Activated CD4-positive, alpha-beta memory T cell treated with anti-CD3 and anti-CD28 coated beads for 36 hours (primary cell): ENCODE measurements at places on chromosomes 11 and 22. TPM values are rescaled to one million over a fixed set of nuclear protein-coding genes. Genes with fewer than 3 reads are reported as not detected.
A peak's percentile ranks its signal among the peaks of the same experiment; 100 is the strongest.

C11orf91 gene
- total RNA-seq = not detected

OR10A5 gene
- total RNA-seq = not detected

DNA sequence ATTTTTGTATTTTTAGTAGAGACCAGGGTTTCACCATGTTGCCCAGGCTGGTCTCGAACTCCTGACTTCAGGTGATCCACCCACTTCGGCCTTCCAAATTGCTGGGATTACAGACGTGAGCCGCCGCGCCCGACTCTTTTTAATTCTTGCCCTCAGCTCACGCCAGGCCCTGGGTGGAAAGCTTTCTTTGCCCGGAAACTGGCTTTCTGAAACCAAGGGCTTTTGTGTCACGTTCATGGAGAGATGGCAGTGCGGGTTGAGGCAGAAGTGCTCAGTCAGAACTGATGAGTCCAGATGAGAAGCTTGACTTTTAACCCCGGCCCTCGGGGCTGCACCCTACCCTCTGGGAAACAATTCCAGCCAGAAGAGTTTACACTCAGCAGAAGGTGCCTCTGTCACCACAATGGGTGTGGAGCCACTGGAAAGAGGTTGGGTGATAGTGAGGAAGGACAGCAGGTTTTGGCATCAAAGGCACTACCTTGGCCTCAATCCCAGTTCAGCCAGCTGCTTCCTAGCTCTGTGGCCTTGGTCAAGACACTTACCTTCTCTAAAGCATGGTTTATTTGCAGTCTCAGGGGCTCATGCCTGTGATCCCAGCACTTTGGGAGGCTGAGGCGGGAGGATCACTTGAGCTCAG lies 890 bp upstream of the ARFGAP3 start:
- no peak for DNase-seq

DNA sequence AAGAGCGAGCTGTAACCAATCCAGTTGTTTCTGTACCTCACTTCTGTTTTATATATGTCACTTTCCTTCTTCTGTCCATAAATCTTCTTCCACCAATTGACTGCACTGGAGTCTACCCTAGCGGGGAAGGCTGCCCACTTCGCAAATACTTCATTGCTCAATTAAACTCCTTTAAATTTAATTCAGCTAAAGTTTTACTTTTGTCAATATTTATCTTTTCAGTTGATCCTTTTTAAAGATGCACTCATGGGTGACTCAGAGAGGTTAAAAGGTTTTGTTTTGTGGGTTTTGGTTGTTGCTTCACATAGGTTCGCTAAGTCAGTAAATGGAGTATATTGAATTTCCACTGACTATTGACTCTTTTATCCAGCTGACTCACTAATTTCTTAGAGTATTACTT lies 597.2 kb downstream of the DLG2 start:
- no peak for DNase-seq

GRCh38 chr22:18073467-18073866 lies 4.3 kb upstream of the PEX26 start:
- no peak for DNase-seq

GRCh38 chr11:108474664-108475463 lies 7.5 kb upstream of the C11orf65 start:
- no peak for DNase-seq

DNA sequence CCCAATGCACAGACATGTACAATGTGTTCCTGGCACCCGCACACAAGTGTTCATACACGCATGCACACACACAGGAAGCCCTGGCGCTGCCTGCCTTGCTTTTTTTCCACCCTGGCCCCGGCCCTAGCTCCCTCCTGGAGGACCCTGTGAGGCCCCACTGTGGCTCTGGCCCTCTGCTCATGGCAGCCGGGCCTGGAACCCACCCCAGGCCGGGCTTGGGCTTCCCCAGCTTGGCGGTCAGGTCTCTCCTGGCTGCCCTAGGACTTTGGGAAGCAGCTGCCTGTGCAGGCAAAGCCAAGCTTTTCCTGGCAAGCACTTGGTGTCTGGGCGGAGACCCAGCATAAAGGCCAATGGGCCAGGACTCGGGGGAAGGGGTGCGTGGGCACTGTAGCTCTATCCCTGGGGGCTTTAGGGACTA lies 30.5 kb downstream of the CD82 start:
- no peak for DNase-seq

- DNase-seq = peak; percentile 51
Measured at GRCh38 chr11:17760102-17761029, 25.8 kb downstream of the KCNC1 start.

- DNase-seq = no peak
Measured at GRCh38 chr11:14140991-14141390, 178.5 kb downstream of the SPON1 start.
